Left kidney (tissue), 8 donors: ENCODE measurements at places on chromosomes 7 and 10. TPM values are rescaled to one million over a fixed set of nuclear protein-coding genes. Genes with fewer than 3 reads are reported as not detected.

Gene BMPER
- polyA plus RNA-seq, result 22.7 TPM

Gene TMEM196
- not detected for polyA plus RNA-seq

Gene TMEM236
- 0.37 TPM for polyA plus RNA-seq

Gene ITIH2
- polyA plus RNA-seq, result 0.43 TPM

Gene SLC13A1
- polyA plus RNA-seq, result 33.5 TPM

Gene SRI
- polyA plus RNA-seq, result 140 TPM

Gene PRKRIP1
- 42.4 TPM for polyA plus RNA-seq
